ENCODE measurements at places on chromosomes 2 and 18.

DNA sequence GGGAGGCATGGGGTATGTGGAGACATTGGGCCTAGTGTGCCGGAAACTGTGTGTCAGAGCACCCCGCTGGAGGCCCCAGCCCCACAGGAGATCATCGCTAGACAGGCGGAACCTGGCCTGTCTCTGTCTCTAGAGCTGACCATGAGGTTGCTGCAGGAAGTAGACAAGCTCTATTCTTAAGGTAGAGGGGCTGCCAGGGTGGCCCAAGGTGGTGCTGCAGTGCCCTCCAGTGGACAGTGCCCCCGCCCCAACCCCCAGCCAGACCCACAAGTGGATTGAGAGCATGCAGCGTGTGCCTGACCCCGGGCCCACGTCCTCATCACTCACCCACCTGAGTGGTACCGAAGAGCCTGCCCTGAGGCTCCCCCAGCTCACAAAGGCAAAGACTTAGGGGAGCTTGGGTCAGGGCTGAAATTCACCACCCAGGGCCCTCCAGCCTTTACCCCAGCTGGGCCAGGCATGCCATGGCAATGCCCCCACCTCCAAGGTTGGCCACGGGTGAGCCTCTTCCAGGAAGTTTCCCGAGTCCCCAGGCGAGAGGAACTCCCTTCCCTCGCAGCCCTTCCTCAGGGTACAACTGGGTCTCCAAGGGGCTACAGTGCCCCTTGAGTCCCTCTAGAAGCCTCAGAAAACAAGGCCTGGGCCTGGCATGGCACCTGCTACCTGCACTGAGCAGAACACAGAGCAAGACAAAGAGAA, 155.0 kb downstream of the TTC32 start:
- DNase-seq = no peak

GRCh38 chr2:186544255-186544675, 45.6 kb upstream of the ITGAV start:
- no peak for DNase-seq

GRCh38 chr2:80560326-80560725, 255.8 kb upstream of the LRRTM1 start:
- no peak for DNase-seq

DNA sequence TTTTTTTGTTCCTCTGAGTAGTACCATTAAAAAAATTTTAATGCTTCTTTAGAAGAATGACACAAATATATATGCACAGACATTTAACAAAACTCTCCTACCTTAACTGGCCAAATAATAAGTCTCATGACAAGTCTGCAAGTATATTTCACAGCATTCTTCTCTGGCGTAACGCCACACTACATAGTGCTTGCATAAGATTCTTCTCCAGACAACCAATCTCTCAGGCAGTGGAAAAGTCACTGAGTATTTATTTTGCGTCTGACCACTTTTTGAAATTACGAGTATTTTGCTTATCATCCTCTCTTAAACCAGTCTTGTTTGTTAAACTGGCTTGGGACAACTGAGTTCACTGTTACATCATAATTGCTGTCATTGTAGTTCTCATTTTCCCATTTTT, 749.2 kb downstream of the ADCYAP1 start:
- DNase-seq = no peak

DNA sequence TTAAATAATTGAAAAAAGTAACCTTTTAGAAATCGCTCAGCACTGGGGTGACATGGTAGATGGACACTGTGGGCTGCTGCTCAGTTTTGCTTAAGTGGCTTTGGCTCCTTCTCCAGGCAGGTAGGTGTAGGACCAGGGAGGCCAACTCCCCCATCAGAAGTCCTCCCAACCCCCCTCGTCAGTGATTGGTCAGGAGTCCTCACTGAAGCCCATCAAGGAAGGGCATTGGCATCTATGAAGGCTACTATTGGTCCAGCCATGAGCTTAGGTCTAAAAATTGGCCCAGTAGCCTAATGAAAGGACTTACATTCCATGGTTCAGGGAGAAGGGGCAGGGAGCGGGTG, 34.7 kb downstream of the ST3GAL5 start:
- DNase-seq = no peak

DNA sequence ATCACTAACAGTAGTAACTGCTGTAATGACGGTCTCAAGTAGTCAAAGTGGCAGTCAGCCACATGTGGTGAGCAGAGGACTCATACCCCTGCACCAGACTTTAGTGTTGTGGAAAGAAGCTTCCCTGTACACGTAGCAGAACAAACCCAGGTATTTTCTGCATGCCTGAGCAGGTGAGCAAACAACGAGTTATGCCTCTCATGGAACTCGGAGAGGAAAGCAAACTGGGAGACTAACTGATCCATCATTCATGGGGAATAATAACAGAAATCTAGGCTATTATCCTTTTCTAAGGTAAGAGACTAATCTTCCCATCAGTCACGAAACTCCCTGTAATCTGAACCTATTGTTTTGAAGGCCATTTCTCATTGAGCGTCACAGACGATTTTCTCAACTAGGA, 1495.2 kb upstream of the NXPH2 start:
- no peak for DNase-seq

- no peak for DNase-seq
These were observed 52.8 kb downstream of the CHMP3 start for GRCh38 chr2:86510436-86510933.

DNA sequence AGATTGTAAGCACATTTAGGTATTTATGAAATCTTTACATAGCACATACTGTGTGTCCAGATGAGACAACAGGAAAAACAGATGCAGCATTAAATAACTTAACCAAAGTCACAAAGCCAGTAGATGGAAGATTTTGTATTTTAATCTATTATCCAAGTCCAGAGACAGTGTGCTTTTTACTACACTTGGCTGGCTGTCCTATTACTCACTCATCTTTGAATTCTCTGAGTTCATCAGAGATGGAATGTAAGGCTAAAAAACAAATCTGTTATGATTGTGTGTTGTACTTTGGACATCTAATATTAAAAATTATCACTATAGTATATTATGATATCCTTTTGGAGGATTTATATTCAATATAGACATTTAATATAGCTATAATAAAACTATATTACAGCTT, 1189.4 kb downstream of the DSC3 start:
- DNase-seq = no peak

DNA sequence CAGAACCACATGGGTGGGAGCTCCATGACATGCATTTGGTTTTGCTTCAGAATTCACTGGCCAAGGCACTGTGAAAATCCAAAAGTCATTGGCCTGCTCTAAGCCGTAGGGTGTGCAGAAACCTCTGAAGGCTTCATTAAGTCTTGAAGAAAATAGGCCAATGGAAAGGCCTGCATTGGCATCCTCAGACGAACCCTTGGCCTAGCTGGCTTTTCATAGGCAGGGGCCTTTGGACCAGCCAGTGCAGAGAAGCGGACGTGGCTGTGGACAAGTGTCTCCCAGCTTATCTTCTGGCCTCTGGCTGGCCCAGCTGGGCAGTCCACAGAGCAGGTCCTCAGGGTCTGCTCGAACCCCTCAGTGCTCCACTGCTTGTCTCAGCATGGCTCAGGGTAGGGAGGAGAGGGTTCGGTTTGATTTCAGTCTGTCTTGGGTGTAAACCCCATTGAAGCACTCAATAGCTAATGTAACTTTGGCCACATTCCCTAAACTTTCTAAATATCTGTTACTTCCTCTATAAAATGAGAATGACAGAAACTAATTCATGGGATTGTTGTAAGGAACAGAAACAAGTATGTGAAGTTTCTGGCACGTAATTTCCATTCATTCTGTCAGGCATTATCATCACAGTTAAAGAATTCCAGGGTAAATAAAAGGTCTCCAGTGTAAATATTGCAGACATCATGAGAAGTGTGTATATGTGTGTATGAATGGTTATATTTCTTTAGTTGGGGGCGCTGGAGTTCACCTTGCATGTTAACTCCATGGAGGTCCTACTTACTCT, 125.5 kb downstream of the TFCP2L1 start:
- no peak for DNase-seq

- DNase-seq = no peak
These were observed 116.5 kb upstream of the FOSL2 start for GRCh38 chr2:28276076-28276618.

DNA sequence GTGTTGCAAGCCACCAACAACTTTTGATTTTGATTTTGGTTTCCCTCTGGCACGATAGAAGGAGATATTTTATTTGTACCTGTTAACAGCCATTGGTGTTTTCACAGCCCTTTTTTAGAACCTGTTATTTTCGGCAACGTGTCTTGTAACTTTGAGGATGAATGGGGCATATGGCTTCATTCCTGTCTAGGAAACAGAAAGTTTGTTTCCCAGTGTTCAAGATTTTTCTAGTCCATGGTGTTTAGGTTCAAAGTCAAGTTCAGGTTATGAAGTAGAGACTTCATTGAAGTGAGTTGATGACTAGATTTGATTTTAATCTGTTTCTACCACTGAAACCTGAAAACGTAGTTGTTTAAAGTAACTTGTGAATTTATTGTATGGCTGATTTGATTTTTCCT, 343 bp downstream of the RASGRP3 start:
- DNase-seq = no peak

DNA sequence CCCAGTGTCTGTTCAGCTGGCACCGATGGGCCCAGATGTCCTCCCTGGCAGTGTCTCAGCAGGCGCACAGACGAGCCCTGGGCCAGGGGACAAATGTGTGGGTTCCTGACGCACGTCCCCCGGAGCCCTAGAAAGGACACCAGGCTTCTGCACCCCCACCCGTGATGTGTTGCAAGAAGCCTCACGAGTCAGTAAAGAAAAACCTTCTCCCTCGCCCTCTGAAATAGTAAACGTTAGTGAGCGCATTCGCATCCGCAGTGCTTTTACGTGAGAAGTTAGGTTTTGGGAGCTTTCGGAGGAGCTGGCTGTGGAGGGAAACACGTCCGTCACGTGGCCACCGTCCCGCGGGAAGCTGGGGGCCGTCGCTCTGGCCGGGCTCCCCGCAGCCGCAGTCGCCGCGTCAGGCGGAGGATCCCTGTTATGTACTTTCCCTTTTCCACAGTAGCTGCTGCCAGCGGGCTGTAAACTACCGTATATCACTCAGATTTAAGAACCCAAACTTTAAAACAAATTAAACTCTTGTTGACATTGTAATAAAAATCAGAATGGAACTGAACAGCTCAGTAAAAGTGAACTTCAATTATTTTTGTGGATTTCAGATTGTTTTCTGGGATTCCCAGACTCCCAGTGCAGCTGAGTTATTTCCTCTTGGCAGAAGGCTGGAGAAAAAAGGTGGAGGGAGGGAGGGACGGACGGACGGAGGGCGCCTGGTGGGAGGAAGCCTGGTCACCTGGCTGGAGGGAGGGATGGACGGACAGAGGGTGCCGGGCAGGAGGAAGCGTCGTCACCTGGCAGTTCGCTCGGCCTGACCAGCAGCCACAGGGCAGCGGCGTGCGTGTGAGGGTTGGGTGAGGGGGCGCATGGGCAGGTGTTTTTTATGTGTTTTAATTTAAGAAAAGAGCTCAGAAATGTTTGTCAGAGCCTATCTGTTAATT, 112.1 kb downstream of the NFATC1 start:
- DNase-seq = no peak

- no peak for DNase-seq
These were observed 175.8 kb upstream of the PIEZO2 start for GRCh38 chr18:11324956-11325882.

GRCh38 chr2:69122271-69122670, 109.3 kb downstream of the ANTXR1 start:
- no peak for DNase-seq

DNA sequence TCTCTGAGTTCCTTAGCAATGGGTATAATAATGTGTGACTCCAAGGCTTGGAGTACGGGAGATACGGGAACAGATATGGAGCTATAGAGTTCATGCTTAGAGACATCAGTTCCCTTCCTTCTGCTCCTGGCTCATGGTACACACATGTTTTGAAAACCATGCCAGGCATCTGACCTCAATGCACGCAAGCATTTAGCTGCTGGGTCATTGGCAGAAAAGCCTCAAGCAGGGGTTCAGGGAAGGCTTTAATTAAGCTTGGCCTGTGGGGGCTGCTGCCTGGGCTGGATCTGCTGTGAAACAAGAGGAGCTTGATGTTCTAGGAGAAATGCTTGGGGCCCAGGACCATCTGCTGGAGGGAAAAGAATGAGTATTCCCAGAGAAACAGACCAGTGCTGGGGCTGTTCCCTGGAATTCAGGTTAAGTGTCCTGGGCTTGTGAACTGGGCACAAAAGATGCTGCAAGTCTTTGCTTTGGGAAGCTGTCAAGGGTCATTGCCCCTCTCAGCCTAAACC, 3.2 kb downstream of the ALLC start:
- no peak for DNase-seq

DNA sequence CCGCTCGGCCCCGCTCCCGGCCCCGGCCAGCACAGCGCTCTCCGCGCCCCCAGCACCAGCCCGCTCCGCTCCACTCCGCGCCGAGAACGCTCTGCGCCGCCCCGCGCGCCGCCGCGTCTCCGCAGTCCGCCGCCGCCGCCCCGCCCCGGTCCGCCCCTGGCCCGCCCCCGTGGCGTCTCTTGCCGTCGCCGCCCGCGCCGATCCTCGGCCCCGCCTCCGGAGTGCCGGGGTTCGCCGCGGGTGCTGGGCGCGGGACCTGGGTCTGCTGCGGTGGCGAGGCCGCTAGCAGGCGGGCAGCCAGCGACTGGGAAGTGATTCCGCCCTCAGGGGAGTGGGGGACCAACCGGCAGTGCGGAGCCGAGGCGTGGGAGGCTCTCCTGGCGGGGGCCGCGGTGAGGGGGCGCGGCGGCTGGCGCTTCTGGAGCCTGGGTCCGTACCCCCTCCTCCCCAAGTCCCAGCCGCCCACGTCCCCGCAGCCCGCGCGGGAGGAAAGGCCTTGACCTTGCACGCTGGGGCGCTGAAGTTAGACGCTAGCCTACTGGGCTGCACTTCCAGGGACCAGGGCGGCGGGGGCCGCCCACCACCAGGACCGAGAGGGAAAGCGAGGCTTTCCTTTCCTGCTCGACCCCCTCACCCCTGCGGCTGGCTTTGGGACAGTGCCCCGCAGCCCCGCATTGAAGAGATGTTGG, at the start of gene HS6ST1:
HS6ST1 (minus strand) TSS at position 93 of the 689 bp plus-strand sequence. CDS start 305 bp downstream, outside the sequence.
- peak; percentile 84 for DNase-seq

DNA sequence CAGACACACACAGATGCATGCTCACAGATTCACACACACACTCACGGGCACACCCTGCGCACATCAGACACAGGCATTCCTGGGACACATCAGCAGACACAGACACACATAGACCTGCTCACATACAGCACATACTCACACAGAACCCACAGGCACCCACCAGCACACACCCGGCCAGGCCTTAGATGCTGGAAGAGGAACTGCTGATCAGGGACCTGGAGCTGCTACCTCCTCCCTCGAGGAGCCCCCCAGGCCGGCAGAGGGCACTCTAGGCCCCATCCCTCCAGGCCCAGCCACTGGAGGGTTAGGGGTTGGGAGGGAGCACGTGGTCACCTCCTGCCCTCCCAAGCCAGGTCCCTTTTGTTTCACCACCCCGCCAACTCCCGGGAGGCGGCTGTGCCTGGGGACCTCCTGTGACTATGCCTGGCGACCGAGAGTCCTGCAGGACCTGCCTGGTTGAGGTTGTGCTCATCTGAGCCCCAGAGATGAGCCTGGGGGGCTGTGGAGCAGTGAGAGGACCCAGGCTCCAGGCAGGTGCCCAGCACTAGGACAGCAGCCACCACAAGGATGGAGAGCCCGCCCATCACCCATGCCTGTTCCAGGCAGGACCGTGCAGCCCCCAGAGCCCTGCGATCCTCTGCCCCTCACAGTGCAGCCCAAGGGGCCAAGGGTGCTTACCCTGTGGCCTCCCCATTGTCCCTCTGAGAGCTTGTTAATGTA, 21.0 kb upstream of the PTMA start:
- DNase-seq = no peak

- DNase-seq = no peak
These were observed 66.4 kb downstream of the CDH7 start for GRCh38 chr18:65817178-65817577.

Measured in stimulated activated CD8-positive, alpha-beta memory T cell treated with anti-CD3 and anti-CD28 coated beads, Interleukin-15, amount 100 ng/mL, for 24 hours (primary cell).